ENCODE measurements at places on chromosomes 1 and 21. TPM values are rescaled to one million over a fixed set of nuclear protein-coding genes. Genes with fewer than 3 reads are reported as not detected.

The NEGR1 gene
- 15.7 TPM for total RNA-seq

- no peak for DNase-seq
These were observed 212.6 kb upstream of the VAMP3 start for GRCh38 chr1:7558481-7558880.

GRCh38 chr1:3244025-3244926 lies 175.3 kb downstream of the PRDM16 start:
- DNase-seq, result no peak

DNA sequence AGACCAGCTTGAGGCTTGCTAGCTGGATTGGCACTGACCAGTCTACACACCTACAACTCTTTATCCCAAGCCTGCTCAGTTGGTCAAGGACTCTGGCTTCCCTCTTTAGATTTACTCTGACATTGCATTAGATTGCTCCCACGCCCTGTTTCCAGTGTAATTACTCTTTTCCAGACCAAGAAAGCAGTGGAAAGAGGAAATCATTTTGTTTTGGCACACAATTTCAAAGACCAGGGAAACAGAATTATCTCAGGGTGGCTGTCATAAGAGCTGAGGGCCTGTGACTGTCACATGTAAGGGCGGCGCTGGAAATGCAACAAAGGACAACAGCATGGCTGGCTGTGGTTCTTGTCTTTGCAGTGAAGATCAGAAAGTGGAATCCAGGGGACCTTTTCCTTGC lies 302.7 kb downstream of the HHAT start:
- no peak for DNase-seq

Data from Right ventricle myocardium superior (tissue), 1 donor.